ENCODE measurements at places on chromosomes 5 and 9.

- DNase-seq, result no peak
These were observed 80.0 kb downstream of the NREP start for GRCh38 chr5:111676926-111677415.

DNA sequence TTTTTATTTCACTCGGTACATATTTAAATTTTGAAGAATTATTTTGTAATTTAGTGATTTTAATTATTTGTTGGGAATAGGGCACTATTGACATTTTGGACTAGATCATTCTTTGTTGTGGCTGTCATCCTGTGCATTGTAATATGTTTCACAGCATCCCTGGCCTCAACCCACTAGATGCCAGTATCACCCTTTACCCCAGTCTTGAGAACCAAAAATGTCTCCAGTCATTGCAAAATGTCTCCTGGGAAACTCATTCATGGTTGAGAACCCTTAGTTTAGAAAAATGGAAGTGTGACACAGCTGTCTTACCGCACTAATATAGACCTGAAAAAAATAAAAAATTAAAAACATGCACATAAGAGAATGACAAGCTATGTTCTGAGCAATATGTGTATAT, 88.4 kb upstream of the CCDC152 start:
- no peak for DNase-seq

- no peak for DNase-seq
These were observed 60.4 kb upstream of the SPRY4 start for GRCh38 chr5:142385194-142385593.

DNA sequence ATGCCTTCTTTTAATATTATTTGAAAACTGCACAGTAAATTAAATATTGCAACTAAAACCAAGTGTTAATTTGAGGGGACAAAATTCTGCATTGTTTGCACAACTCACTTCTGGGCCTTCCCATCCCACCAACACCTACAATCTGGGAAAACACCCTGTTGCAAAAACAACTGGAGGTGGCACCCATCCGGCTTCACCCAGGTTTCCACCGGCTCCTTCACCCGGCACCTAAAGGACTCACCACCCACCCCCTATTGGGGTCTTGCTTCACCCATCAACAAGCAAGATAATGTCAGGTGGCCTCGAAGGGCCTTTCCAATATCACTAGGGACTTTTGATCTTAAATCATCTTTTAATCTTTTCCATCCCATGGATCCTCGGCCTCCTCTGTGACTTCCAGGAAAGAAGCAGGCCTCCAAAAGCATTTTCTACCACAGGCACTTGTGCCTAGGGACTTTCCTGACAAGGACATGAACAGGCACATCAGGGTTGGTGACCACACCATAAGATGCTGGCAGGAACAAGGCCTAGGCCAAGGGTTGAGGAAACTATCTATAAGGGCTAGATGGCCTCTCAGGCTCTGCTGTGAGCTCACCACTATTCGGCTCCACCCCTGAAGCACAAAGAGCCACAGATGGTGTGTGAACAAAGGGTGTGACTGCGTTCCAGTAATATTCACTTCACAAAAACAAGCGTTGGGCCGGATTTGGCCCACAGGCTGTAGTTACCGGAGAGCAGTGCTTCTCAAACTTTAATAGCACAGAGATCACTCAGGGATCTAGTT, 205.1 kb downstream of the AUH start:
- DNase-seq, result no peak

DNA sequence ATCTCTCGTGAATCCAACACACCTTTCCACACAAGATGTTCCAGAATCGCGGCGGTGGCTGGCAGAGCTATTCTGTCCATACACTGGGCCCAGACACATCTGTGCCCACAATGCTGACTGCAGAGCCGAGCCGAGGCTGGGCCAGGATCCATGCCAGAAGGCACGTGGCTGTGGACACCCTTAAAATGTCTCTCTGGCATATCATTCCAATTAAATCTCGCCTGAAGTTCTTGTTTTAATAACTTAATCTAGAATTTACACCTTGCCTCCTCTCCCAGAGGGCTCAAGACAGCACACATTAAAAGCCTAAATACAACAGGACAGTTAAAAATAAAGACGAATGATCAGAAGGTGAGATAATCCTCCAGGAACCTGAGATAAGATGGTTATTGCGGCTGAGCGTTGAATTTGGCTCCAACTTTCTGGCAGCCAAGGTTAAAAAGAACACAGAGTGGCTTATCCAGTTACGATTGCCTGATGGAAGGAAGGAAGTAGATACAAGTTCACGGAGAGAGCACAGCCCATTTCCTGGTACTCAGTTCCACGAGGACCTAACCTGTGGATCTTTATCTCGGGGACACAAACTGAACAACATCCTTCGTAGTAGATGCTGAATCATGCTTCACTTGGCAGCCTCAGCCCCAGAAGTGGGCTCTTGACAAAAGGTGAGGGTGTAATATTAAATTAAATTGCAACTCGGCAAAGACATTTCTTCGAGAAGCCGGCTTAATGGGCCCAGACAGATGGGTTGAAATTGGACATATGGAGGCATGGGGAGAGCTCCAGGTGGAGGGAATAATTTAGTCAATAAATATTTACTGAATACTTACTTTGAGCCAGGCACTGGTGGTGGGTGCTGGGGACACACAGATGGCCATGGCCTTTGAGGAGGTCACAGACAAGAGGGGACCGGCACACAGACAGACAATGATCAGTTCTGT, 86.0 kb upstream of the TBC1D2 start:
- DNase-seq, result no peak

DNA sequence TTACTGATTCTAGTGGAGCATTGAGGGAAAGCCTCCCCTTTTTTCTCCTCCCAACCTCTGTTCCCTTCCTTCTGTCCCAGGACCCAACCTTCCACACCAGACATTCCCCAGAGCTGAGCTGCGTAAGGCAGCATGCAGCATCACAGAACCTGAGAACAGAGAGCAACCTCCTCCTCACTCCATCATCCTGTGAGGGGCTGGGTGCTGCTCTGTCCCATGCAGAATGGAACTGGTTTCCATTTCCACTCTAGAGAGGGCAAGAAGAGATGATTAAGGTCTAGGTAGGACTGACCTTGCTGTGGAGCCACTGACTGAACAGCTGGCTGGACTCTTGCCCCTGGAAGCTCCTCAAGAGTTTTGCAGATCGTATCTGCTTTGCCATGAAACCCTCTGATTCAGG, 30.1 kb upstream of the IL7R start:
- DNase-seq, result no peak

- no peak for DNase-seq
These were observed 10.7 kb upstream of the KLF9 start for GRCh38 chr9:70425192-70425591.

GRCh38 chr5:124631874-124632550, 114.4 kb downstream of the ZNF608 start:
- no peak for DNase-seq

- DNase-seq, result no peak
These were observed 127.6 kb downstream of the WDR70 start for GRCh38 chr5:37506722-37507121.

DNA sequence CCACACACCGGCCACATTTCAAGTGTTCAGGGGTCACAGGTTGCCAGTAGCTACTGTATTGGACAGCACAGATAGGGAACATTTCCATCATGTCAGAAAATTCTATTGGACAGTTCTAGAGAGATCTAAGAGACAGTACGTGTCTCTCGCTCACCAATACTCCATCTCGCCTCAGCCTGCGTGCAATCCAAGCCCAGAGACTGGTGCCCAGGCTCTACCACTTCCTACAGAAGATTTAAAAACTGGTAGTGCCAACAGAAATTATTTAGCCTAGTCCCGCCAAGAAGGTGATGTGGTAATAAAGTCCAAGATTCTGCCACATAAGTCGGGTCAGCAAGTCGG, 390 bp upstream of the SNX2 start:
- no peak for DNase-seq

- no peak for DNase-seq
These were observed 218.7 kb downstream of the TRPM3 start for GRCh38 chr9:70902692-70903131.

DNA sequence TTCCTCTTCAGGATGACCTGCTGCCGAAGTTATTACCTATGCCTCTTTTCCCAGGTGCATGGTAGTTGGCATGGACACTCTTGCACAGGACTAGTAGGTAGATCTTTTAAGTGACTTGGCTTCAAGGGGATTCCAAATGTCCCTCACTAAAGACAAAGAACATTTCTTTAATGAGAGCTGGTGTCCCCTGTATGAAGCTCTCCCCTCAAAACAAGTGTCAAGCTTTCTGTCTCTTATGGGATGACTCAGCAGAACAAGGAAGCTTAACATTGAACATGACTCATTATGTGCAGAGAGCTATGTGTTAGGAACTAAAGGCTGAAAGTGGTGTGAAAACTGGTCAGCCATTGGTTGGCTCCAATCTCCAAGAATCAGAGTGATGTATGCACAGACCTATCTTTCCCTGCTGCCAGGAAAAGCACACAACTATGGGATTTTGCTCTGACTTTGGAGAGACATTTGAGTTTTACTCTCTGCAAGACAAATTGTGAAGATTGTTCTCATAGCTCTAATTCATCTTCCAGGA, 120.5 kb downstream of the PRDM6 start:
- DNase-seq, result no peak

DNA sequence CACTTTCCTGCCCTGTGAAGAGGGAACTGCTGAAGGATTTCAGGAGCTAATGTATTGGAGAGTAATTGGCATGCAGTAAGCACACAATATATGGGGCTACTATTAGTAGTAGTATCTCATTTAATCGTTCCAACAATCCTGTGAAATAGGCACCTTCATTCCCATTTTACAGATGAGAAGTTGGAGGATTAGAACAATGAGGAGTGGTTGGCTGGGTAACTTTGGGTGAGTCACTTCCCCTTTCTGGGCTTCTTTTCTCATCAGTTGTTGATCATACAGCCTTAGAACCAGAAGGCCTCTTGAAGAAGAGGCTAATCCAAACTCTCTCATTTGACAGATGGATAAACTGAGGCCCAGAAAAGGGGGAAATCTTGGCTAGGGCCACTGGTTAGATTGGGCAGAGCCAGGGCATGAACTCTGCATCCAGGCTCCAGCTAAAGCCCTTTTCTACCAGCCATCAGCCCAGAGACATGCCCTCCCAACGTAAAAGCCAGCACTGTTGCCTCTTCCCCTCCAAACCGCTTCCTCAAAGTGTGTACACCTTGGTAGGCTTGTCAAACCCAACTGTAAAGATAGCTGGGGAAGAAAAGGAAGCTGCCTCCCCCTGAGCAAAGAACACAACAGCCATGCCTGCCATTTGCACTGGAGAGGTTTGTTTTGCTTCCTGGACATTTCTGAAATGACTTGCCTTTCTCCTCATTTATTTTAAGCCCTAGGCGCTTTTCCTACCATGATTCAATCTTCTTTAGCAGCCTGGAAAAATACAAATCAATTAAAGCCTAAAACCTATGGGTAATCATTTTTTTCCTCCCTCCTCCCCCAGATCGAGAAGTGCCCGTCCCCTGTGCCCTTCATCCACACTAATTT, 992 bp downstream of the SPACA9 start:
- no peak for DNase-seq

DNA sequence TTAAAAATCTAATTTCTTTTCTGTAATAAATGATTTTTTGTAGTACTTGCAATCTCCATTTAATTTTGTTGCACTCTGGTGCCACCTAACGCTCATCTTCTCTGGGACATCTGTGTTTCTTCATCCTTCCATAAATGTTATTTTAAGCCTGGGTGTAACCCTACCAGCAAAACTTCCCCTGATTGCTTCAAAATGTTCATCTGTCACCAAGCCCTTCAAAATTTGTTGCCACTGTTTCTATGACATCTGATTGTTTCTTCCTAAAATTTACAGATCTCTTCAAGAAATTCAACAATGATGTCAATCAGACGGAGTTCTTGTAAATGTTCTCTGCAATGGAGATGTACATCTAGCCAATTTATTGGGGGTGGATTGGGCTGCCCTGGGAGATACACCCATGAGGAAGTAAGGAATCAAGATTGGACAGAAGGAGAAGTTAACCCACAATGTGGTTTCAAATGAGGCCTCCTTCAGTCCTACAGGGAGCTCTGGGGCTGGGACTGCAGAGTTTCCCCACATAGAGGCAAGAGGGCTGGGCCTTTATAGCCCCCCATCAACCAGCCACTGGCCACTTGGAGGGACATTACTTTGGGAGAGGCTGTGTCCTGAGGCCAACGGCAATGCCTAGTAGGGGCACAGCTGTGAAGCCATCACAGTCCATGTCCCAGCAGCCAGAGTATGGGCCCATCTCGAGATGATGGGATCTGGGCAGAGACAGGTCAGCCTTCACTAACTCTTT, 23.3 kb downstream of the MCTP1 start:
- DNase-seq, result no peak

GRCh38 chr5:112581811-112582320, 155.8 kb upstream of the APC start:
- no peak for DNase-seq

DNA sequence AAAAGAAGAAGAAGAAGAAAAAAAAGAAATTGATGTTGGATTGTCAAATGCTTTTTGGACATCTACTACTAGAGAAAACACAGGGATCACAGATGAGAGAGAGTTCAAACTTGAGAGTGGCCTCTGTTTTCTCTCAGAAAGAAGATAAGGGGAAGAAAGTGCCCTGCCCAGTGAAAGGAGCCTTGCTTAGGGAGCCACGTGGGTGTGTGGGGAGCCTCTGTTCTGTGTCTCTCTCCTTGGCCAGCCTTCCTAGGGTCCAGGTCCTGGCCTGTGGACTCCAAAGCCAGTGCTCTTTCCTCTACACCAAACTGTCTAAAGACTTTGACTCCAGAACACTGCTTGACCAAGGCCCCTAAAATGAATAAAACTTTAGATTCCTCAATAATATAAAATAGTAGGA, 22.0 kb upstream of the COL15A1 start:
- no peak for DNase-seq

GRCh38 chr5:1521671-1522600, 1.8 kb downstream of the LPCAT1 start:
- no peak for DNase-seq

DNA sequence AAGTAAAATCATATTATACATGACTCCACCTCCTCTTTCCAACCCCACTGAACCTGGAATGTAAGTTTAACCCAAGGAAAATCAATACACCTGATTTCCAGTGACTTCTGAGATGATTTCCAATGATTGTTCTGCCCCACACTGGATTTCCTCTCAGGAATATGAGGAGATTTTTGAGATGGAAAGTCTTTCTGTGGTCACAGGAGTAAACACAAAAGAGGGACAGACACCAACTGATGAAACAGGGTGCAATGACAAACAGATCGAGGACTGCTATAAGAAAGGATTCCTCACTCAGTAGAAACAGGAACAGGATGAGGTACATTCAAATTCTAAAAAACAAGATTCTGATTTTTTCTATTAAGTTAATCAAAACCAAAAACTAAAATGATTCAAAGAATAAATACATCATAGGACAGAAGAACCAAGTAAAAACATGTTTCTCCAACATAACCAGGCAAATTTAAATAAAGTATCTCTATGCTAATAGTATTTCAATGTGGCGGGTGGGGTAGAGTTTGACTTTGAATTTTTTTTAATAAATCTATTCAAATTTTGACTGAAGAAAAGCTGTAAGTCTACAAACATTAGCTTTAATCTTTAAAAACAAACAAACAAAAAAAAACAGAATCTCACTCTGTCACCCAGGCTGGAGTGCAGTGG, 42.1 kb downstream of the DTWD2 start:
- no peak for DNase-seq

GRCh38 chr9:94951324-94952135, 225.0 kb downstream of the AOPEP start:
- DNase-seq, result no peak

DNA sequence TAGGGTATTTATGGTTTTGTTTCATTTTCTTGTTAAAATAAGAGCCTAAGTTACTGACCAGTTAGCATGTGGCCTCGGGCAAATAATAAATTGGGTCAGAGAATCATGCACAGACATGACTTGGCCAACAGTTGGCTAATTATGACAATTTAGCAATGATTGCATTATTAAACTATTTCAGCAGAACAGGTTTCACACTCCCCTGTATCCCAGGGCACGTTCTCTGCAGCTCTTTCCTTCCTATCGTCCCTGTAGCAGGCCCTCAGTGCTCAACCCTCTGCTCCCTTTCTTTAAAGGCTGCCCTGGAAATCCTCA, 167.9 kb downstream of the TSSK1B start:
- no peak for DNase-seq

All from NCI-H1930 (cell line).